ENCODE measurements at places on chromosomes 2 and 18.

GRCh38 chr2:128362889-128363228, 44.2 kb upstream of the HS6ST1 start:
- DNase-seq = no peak

DNA sequence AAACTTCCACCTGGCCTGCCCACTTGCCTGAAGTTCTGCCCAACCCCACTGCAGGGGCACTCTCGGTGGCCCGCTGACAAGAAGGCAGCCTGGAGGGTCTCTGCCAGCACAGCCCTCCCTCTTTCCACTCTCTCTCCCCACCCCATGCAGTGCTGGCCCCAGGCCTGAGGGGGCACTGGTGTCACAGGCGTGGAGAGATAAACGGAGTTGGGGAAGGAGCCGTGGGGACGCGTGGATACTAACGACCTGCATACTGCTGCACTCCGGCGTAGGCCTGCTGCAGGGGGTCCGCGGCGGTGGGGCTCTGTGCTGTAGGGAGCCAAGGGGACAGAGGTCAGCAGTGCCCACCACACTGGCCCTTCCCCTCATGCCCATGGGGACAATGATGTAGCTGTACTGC, 299.3 kb downstream of the CELF4 start:
- no peak for DNase-seq

DNA sequence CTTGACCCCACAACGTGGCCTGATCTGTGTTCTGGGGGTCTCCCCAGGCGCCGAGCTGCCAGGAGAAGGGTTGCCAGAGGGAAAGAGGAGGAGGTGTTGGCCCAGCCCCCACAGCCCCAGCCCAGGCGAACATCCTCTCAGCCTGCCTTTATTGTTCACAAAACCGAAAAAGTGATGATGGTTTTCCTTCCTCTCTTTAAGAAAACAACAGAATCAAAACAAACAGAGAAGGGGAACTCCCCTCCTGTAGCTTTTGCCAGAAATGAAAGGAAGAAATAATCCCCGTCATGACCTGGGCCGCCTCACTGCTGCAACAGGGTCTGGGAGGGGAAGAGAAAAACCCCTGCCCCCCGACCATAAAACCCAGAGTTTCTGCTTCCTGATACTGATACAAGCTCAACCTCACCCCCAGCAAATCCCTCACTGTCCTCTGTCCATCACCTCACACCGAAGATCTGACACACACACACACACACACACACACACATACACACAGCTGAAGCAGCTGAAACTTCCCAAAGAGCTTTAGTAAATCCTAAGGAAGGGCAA, 52.0 kb downstream of the ZFP36L2 start:
- DNase-seq = peak; percentile 78

DNA sequence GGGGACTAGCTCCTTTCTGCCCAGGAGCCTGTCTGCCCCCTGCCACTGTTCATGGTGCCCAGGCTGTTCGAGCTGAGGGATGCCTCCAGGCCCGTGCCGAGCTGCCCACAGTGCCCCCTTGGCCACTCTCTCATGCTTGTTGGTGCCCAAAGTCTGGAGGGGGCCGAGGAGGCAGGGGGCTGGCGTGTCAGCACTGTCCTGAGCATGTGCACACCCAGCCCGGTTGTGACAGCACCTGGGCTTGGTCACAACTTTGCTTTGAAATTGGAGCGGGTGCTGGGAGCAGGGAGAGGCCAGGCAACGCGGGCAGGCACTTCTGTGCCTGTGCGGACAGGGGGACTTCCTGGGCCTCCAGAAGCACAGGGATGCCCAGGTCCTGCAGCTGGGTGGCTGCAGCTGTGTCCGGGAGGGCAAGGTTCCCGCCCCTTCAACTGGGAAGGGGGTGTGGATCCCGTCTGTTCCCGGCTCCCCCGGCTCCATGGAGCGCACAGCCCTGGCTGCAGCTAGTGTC, 22.2 kb upstream of the RAPGEF4 start:
- DNase-seq = no peak

DNA sequence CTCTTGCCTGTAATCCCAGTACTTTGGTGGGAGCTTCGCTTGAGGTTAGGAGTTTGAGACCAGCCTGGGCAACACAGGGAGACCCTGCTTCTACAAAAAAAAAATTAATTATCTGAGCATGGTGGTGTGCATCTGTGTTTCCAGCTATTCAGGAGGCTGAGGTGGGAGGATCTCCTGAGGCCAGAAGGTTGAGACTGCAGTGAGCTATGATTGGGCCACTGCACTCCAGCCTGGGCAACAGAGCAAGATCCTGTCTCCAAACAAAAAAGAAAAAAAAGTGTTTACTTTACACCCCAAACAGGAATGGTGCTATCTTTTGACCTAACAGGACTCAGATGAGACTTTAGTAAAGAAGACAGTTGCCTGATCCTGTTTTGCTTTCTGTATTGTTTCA, 35.6 kb downstream of the MAL start:
- no peak for DNase-seq

DNA sequence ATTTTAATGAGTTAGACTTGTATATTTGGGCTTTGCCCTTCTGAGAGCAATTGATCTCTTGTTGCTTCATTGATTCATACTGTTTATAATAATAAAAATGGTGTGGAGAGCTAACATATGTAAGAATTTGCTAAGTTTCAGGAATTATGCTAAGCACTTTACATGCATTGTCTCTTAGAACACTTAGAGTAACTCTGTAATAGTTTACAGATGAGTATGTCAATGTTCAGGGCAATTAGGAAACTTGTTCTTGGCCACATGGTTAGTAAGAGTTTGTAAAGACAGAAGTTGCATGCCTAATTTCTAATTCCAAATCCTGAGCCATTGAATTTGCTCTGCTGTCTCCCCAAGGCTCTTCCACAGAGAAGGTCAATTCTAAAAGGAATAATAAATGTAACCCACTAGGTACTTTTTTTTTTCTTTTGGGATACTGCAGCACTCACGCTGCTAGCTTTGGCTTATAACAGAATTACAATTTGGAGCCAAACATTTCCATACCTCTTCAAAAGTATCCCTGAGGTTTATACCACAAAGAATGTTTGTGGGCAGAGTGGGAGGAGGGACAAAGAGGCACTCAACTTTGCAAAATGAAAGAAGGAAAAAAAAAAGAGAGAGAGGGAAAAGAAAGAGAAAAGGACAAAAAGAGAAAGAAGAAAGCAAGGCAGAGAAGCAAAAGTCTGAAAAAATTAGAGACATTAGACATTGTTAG, 232.4 kb downstream of the CALCRL start:
- DNase-seq = no peak

DNA sequence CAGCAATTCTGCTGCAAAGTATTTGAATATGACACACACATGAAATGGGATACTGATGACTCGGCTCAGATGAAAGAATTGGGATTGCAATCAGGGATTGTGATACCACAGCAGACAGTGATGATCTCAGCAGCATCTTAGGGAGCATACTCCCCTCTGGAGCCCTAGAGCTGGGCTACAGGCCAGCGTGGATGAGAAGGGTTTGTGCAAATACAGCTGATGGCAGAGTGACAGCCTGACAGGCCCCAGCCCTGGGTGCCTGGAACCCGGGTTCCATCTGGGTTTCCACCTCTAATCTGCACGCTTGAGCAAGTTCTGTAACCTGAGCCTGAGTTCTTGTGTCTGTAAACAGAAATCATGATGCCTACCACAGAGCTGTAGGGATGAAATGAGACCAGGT, 418.0 kb downstream of the LRATD1 start:
- no peak for DNase-seq

DNA sequence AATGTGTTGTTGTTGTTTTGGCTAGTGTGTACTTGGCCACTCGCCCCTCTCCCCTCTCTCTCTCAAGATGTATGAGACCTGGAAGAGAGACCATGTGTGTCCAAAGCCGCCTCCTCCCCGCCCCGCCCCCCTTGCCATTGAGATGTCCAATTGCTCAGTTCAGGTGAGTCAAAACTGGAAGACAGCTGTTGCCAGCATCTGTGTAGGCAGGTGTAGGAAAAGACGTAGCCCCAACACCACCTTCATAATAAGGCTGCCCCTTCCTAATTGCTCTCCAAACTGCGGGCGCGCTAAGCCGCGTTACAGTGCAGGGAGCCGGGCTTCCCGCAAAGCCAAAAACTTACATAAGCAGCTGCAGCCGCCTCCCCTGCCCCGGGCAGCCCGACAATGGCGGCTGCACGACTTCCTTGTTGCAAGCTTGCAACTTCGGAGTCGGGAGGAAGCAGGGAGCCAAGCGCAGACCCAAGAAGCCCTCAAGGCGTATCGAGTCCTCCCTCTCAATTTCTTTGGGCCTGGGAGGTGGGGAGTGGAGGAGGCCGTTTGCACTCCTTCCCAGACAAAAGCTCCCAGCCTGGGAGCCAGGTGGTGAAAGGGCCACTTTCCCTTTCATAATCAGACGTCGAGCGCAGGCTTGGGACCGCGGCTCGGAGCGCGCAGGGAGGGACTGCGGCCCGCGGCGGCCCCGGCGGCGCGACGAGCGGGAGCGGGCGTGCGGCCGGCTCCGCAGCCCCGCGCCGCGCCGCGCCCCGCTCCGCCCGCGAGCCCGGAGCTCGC, 882 bp downstream of the ZBTB14 start:
- DNase-seq = peak; percentile 54

GRCh38 chr18:78871618-78872017, 108.0 kb upstream of the SALL3 start:
- no peak for DNase-seq

- no peak for DNase-seq
Measured at GRCh38 chr2:42969231-42970150, 177.1 kb upstream of the HAAO start.

DNA sequence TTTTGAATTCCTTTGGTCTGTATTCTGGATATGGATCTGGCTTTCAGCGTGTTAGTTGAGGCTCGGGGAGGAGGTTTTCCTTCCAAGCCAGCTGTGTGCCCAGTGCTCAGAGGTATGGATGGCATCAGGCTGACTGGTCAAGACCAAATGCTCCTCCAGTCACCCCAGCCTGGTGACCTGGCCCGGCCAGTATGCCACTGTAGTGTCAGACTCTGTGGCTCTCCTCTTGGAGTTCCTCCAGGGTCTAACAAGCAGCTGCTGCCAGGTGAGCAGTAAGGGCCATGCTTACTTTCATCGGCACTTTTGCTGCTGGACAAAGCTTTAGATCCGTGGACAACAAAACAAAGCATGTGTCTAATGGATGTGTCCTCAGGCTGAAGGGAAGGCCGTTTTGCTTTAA, 44.1 kb downstream of the CABLES1 start:
- DNase-seq = no peak

- DNase-seq = no peak
Measured at GRCh38 chr2:46781468-46782189, 134.0 kb downstream of the MCFD2 start.

GRCh38 chr2:176652300-176653182, 383.3 kb downstream of the MTX2 start:
- DNase-seq = no peak

- no peak for DNase-seq
Measured at GRCh38 chr2:98608962-98609604, 694 bp downstream of the UNC50 start.

DNA sequence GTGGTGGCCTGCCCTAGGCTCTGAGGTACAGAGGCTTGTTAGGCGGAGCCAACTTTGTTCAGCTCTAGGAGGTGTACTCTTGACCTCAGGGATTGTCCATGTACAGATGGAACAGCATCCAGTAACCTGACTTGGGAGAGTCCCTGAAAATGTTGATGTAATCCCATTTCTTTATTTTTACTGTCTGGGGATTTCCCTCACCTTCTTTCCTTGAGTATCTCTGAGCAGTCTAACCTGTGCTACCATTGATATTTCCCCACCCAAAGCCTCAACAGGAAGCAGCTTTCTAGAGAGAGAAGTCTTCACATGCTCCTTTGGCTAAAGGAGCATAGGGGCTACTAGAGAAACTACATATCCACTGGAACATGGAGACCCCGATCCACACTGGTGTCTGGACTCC, 10.4 kb downstream of the IL36A start:
- no peak for DNase-seq

DNA sequence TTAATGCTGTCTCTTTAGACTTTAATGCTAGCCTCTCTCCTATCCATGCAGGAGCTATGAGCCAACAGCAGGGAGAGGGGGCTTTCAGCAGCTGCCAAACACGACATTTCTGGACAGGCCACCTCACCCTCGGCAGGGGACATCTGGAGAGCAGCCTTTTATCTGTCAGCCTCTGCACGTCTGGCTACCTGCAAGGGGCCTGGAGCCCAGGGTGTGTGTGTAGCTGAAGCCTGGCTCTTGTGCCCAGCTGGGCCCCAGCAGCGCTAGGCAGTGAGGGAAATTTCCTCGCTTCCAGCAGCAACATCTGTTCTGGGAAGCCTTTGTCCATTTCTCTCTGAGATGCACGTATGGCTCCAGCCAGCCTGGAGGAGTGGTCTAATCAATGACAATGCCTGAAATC, 728.7 kb upstream of the ID2 start:
- DNase-seq = no peak

DNA sequence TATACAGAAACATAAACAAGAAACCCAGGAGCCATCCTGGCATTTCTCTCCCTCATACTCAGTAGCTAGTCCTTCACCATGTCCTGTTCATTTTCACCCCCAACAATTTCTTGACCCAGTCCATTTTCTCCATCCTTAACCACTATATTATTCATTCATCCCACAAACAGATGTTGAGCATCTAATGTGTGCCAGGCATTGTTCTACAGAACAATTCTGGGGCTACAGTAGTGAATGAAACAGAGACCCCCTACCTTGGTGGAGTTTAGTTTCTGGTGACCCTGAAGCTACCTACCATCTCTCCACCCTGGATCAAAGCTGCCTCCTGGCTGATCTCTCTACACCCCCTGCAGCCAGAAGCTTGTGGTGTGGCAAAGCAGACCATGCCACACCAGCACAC, 27.5 kb upstream of the BZW1 start:
- no peak for DNase-seq

DNA sequence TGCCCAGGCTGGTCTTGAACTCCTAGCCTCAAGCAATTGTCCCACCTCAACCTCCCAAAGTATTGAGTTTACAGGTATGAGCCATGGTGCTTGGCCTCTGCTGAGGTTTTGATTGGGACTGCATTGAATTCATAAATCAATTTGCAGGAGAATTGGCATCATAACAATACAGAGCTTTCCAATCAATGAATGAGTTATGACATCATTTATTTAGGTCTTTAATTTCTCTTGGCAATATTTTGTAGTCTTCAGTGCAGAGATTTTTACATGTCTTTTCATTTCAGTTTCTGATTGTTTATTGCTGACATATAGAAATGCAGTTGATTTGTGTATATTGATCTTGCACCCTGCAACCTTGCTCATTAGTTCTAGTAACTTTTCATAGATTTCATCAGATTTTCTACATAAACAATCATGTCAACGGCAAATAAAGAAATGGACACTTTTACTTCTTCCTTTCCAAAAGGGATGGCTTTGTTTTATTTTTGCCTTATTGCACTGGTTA, 119.9 kb downstream of the TFCP2L1 start:
- DNase-seq = no peak

- no peak for DNase-seq
Measured at GRCh38 chr2:9483107-9483506, 8.8 kb downstream of the IAH1 start.

GRCh38 chr18:21391074-21391673, 149.1 kb downstream of the GREB1L start:
- no peak for DNase-seq

Data from activated naive CD8-positive, alpha-beta T cell treated with anti-CD3 and anti-CD28 coated beads, Interleukin-2, amount 50 U/mL, for 24 hours (primary cell).